ENCODE measurements at places on chromosomes 12 and 14. TPM values are rescaled to one million over a fixed set of nuclear protein-coding genes. Genes with fewer than 3 reads are reported as not detected.

The INSM2 gene
- not detected for total RNA-seq

The CCDC197 gene
- total RNA-seq = not detected

The SLC25A47 gene
- total RNA-seq = not detected

The PRKD1 gene
- 5.8 TPM for total RNA-seq

The B4GALNT1 gene
- 21.6 TPM for total RNA-seq

The MGP gene
- 12.6 TPM for total RNA-seq

The OLR1 gene
- total RNA-seq = 5.5 TPM

The SYNDIG1L gene
- not detected for total RNA-seq

The TNFAIP2 gene
- total RNA-seq = 135 TPM

The LRRC10 gene
- not detected for total RNA-seq

The PPFIA2 gene
- not detected for total RNA-seq

The CFAP251 gene
- total RNA-seq = 1.1 TPM

The KRT79 gene
- not detected for total RNA-seq

The HELB gene
- total RNA-seq = 2.0 TPM

The DIO3 gene
- not detected for total RNA-seq

The APOF gene
- not detected for total RNA-seq

The BICD1 gene
- 13.3 TPM for total RNA-seq

The OTX2 gene
- total RNA-seq = not detected
